ENCODE measurements at places on chromosomes 16 and 17. TPM values are rescaled to one million over a fixed set of nuclear protein-coding genes. Genes with fewer than 3 reads are reported as not detected.

GRCh38 chr17:76929601-76930000 is 61.4 kb downstream of the MGAT5B start:
- DNase-seq, result no peak

Gene MMP2
- 0.31 TPM for total RNA-seq

DNA sequence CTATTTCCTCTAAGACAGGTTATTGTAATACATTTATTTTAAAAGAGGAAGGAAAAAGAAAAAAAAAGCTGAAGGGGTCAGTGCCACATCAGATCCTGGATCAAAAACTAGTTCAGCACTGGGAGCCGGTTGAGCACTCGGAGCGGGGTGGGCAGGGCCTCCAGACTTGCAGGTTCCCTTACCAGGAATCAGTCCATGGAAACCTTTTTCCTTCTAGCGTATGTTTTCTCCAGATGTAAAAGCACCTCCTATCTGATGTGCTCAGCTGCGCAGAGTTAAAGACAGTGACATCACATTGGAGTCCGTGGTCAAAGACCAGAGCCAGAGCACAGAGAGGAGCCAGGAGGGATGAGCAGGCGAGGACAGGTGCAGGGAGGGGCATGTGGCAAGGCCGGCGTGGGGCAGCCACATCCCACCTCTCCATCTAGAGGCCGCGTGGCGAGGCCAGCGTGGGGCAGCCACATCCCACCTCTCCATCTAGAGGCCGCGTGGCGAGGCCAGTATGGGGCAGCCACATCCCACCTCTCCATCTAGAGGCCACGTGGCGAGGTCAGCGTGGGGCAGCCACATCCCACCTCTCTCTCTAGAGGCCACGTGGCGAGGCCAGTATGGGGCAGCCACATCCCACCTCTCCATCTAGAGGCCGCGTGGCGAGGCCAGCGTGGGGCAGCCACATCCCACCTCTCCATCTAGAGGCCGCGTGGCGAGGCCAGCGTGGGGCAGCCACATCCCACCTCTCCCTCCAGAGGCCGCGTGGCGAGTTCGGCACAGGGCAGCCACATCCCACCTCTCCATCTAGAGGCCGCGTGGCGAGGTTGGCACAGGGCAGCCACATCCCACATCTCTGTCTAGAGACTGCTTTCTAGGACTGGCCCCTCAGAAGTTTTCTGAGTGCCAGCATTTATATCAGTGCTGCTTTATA is 166.8 kb upstream of the CHMP6 start:
- DNase-seq, result no peak

DNA sequence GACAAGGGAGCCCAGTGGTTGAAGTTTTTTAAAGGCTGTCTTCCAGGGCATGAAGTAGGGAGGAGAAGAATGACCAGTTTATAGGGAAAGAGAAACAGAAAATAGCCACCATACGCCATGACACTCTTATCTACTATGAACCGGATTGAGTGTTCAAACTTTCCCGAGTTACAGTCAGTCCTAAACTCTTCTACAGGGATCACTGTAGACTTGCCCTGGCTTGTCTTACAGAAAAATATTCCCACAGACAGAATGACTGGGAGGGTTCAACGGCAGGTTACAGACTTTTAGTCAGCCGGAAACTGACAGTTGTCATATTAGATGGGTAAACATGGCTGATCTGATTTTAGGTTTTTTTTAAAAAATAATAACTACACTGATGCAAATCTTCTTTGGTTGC is 662.5 kb upstream of the SOX9 start:
- no peak for DNase-seq

GRCh38 chr16:354971-355461 is 2.5 kb upstream of the AXIN1 start:
- DNase-seq, result no peak

DNA sequence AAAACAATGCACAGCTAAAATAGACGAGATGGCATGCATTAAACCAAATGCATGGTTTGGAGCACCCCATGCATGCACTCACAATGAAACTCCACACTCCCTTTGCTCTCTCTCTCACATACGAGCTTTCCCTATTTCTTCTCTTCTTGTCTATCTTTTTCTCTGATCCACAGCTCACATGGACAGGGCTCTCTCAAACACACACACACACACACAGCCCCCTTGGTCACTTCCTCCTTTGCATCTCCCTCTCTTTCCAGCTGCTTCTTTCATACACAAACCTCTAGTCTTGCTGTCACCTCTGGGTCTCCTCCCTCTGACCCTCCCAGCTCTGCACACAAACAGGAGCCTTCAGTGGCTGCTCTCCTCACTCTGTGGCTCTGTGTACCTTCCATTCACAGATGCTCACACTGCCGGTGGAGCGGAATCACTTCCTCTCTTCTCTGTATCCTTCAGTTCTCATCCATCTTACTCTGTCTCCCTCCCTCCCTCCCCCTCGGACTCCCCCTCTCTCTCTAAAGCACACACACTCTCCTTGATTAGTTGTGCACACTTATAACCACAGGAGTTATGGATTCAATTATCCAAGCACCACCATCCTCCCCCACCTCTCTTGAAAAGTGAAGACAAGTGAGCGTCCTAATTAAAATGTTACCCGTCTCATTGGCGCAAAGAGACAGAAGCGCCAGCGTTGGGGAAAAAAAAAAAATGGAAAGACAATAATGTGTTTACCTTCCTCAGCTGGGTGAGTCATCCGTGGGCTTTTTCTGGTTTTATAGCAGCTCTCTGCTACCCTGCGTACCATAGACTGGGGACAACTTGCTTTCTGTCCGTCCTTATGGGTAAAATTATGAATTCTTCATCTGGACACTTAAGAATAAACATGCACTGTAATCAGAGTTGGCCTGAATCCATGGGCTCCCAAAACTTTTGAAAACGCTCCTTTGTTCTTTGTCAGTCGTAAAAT is 90.8 kb downstream of the SHISA6 start:
- no peak for DNase-seq

Gene LRRC46
- 0.09 TPM for total RNA-seq

DNA sequence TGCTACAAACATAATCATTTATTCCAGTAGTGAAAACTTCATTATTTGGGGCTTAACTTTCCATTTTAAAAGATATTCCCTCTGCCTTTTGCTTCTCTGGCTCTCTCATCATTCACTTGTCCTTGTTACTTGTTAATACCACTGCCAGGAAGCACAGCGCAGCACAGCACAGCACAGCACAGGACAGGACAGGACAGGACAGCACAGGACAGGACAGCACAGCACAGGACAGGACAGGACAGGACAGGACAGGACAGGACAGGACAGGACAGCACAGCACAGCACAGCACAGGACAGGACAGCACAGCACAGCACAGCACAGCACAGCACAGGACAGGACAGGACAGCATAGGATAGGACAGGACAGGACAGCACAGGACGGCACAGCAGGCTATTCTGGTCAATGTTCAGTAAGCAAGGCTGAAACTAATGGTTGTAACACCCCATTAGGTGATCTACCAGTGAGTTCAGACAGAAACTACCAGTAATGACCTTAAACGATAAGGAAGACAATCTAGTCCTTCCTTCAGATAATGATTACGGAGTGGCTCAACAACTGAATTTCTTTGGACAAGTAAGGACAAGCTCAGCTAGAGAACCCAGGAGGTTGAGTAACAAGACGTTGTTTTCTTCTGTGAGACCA is 31.9 kb downstream of the COG1 start:
- no peak for DNase-seq

DNA sequence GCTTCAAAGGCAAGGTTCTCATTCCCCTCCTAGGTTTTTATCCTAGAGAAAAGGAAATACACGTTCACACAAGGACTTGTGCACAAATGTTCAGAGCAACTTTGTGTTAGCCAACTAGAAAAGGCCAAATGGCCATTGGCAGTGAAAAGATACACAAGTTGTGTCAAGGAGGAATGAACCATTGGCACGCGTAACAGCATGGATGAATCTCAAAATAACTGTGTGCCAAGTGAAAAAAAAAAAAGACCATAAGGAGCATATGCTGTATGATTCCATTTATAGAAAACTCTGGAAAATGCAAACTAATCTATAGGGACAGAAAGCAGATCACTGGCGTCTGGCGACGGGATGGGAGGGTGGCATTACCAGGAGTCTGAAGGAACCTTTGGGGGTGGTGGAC is 333.8 kb downstream of the SNX29 start:
- no peak for DNase-seq

DNA sequence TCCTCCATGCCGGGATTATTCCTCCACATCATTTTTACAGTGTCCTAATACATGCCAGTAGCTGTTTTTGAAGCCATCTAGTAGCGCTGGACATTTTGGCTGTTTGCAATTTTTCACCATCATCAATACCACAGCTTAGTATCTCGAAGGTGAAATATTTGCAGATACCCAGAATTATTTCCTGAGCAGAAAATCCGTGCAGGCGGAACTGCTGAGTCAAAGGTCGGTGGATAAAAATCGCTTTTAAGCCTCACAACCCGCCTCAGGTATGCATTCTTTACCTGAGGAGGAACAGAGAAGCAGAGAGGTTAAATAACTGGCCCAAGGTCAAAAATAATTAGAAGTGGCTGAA is 584 bp upstream of the TNRC6A start:
- DNase-seq, result no peak

- DNase-seq, result no peak
Observed at GRCh38 chr16:78579020-78579419, 479.6 kb downstream of the WWOX start.

DNA sequence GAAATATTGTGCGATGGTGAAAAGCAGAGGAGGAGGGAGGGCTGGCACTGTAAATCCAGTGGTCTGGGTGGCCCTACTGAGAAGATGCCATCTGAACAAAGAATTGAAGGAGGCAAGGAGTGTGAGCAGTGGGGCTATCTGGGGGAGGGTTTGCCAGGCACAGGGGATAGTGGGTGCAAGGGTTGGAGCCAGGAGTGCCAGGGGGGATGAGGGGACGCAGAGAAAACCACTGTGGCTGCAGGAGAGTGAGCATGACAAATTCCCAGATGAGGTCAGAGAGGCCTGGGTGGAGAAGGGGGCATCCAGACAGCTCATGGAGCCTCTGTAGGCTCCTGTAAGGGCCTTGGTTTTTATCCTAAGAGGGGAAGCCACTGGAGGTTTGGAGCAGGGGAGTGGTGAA is 4.8 kb downstream of the XYLT2 start:
- DNase-seq, result no peak

DNA sequence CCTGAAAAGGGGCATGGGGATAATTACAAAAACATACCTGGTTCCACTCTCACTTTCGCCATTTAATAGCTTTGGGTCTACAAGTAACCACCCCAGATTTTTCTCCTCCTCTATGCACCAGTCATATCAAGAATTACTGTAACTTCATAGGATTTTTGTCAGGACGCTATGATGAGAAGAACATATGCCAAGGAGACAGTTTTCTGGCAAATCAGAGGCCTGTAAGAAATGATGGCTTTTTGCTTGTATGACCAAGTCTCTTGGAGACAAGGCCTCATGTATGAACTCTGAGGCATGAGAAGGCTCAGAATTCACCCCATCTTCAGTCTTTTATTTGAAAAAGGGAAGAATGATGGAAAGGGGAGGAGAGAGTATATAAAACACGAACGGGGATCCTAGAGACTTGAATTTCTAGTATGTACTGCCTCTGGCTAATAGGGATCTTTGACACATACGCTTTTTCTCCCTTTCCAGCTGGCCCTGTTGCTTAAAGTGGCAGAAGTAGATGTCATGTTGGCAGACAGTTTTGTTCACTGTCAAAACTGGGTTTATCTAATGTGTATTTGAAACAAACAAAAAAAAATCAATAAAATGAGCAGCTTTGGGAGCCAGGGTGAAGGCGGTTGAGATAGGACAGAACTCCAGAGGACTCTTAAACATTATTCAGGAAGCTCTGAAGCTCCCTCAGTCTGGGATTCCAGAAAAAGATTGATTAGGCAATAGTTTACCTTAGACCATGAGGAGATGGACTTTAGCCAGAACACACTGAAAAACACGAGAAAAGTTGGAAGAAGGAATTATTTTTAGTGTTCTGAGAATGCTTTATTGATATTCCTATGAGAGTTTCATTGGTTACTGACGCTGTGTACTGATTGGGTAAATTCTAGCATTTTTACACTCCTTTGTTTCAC is 656.6 kb downstream of the WWOX start:
- peak; percentile 69 for DNase-seq

- DNase-seq, result no peak
Observed at GRCh38 chr17:59056857-59057256, 49.8 kb downstream of the TRIM37 start.

Gene RNF222
- total RNA-seq, result not detected

DNA sequence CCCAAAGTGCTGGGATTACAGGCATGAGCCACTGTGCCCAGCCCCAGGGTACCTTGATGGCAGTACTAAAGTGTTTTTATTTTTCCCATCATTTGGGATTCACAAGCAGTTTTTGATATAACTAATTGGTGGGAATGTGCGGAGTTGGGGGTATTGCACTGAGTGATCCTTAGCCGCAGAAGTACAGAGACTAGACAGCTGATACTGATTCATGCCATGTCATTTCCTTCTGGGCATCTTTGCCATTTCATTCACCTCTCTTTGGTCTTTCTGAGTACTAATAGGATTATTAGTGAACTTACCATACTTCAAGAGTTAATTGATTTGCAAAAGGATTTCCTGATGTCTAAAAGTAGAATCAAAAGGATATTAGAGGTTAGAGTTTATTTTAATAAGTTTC is 9.7 kb downstream of the NMT1 start:
- DNase-seq, result no peak

Gene PKD1
- total RNA-seq, result 9.1 TPM

Gene PLXDC1
- not detected for total RNA-seq

Gene ABCC11
- total RNA-seq, result 1.0 TPM

DNA sequence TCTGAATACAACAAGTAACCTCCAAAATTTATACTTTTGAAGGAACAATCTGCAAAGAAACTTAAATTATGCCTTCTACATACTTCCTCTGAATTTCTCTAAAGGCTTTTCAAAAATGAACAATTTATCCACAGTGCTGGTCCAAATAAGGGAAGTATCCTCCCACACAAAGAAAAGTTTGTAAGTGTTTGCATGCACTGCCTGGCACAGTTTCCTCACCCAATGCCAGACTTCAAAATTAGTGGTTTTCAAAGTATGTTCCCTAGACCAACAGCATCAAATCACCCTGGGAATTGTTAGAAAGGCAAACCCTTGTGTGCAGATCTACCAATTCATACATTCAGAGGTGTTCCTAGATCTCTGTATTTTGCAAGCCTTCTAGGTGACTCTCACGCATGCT is 82.5 kb downstream of the PCTP start:
- DNase-seq, result no peak

Measured in HepG2 (cell line).